ENCODE measurements at places on chromosomes 7 and 10.

GRCh38 chr10:86603256-86603655 is 51.1 kb upstream of the OPN4 start:
- no peak for DNase-seq

GRCh38 chr10:58282615-58283014 is 13.7 kb downstream of the CISD1 start:
- DNase-seq = no peak

DNA sequence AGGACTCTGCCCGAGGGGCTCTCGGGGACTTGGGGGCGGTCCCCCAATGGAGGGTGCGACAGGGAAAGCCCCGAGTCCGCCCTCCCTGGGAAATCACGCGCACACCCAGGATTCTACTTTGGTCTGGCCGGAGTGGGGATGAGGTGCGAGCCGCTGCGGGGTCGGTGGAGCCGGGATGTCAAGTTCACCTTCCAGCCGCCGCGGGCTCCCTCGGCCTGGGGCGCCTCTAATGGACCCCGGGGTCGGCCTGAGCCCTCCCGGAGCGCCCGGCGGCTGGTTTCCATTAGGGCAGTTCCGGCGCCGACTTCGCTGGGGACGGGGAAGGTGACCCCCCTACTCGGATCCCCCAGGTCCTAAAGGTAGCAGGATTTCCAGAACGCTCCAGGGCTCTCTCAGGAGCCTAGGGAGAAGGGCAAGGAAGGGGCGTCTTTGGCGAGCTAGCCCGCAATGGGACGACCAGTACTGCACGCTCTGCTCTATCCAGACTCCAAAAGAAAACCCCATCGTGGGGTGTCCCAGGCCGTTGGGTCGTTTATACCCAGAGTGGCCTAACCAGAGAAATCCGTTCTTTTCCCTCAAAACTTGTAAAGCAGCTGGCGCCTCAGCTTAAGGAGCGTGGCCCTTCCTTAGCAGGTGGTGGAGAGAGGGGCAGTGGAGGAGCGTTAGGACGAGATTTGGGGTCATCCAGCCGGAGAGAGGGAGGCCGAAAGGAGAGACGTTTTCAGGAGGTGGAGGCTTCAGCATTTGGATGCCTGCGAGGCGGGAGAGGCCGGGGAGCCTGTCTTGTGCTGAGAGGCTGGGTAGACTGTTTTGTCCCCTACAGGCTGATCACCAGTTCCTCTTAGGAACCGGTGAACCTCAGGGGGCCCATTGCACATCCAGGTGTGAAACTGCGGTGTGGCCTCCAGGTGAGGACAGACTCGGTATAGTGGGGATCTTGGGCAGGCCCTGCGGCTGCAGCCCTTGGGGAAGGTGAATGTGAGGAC is 860 bp upstream of the WDR86 start:
- DNase-seq = no peak

- DNase-seq = no peak
These were observed 115.6 kb downstream of the TWIST1 start for GRCh38 chr7:19001854-19002253.

- DNase-seq = no peak
These were observed 8.4 kb downstream of the LRRC4 start for GRCh38 chr7:128022631-128023532.

GRCh38 chr10:20228729-20229128 is 412.5 kb downstream of the PLXDC2 start:
- no peak for DNase-seq

- DNase-seq = no peak
These were observed 182.9 kb downstream of the XPNPEP1 start for GRCh38 chr10:109740436-109740835.

GRCh38 chr10:8312781-8313180 is 258.3 kb downstream of the GATA3 start:
- DNase-seq = no peak

DNA sequence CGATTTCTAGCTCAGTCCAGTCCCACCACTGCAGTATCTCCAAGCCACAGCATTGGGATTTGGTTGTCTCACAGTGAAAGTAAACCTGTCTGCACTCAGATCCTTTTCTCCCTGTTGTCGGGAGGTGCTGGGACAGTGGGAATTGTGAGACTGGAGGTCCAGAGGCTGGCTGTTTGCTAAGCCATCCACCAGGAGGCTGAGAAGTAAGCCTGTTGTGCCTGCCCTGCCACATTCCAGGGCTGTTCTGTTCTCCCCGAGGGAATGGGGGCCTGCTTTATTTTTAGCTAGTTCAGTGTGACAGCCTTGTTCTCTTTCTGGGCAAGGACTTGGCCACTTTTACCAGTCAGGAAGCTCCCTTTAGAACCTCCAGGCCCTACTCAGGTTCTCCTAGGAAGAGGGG is 54.9 kb downstream of the HK1 start:
- DNase-seq = no peak

DNA sequence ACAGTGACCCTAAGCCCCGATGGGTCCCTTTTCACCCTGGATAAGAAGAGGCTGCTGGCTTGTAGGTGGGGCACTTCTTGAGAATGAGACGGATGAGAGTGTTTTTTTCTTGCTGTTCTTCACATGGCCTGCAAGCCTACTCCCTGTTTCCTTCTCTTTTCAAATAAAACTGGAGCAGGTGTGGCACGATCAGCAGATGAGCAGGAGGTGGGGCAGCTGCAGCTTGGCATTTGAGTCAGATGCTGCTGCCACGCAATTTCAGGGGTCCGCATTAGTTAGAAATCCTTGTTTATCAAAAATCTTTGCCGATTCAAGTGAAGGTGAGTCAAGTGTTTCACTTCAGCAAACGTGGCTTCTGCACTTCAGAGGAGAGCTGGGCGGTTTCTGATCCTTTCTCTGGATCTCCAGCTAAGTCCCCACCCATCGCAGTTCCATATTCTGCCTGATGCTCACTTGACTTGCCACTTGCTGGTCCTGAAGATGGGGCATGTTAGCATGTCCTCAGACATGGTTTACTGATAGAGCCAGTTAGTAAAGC is 20.8 kb downstream of the WDFY4 start:
- no peak for DNase-seq

GRCh38 chr7:2032030-2032875 is 200.5 kb downstream of the MAD1L1 start:
- no peak for DNase-seq

GRCh38 chr10:88234297-88234696 is 348.8 kb downstream of the RNLS start:
- no peak for DNase-seq

- DNase-seq = no peak
These were observed 159.9 kb downstream of the CALCR start for GRCh38 chr7:93414574-93414973.

- no peak for DNase-seq
These were observed 1.6 kb downstream of the CHN2 start for GRCh38 chr7:29196191-29196590.

DNA sequence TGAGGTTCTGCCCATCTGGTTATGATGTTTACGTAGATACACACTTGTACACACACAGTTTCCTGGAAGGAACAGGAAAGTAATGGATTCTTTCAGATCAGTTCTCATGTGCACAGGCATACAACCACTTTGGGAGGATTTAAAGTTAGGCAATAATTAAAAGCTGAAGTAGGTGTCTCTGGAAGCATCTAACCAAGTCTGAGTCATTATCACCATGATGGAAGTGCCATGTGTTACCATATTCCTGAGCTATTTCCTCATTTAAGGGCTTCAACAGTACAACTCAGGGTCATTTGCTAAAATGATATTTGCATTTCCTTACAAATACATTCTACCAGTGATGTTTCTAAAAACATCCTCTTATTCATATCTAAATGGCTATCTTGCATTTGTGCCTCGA is 41.4 kb upstream of the BET1 start:
- no peak for DNase-seq

DNA sequence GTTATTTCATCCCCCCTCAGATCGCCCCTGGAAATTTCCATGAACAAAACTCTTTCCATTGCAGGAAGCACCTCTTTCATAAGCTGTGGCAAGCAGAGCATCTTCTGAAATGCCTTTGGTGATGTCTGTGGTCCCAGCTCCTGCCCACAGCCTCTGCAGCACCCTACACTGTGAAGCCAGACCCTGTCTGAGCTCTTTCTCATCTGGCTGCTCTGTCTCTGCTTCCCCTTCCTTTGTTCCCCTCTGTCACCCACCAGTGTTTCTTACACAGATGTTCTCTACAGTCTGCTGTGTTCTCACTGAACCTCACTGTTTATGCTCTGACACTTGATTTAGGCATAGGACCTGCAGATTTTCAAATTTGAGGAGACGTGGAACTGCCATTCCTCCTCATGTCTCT is 1.9 kb upstream of the TAS2R39 start:
- DNase-seq = no peak

- DNase-seq = no peak
These were observed 85.8 kb upstream of the PRKCQ start for GRCh38 chr10:6665847-6666246.

DNA sequence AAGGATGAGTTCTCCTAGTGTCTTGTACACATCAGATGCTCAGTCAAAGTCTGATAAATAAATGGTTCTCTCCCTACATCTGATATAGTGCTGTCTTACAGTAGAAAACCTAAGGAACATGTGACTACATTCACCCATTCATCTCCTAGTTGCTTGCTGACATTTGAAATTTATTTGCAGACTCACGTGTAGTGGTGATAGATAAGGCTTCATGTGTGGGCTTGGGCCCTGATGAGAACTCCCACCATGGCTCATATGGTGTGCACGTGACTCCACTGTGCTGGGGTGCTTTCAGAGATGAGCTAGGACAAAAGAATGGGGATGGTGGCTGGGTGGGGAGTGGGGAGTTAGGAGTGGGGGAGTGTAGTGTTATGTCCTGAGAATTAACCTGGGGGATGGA is 287.3 kb downstream of the RPS24 start:
- no peak for DNase-seq
